ENCODE measurements at places on chromosomes 5 and 9.

DNA sequence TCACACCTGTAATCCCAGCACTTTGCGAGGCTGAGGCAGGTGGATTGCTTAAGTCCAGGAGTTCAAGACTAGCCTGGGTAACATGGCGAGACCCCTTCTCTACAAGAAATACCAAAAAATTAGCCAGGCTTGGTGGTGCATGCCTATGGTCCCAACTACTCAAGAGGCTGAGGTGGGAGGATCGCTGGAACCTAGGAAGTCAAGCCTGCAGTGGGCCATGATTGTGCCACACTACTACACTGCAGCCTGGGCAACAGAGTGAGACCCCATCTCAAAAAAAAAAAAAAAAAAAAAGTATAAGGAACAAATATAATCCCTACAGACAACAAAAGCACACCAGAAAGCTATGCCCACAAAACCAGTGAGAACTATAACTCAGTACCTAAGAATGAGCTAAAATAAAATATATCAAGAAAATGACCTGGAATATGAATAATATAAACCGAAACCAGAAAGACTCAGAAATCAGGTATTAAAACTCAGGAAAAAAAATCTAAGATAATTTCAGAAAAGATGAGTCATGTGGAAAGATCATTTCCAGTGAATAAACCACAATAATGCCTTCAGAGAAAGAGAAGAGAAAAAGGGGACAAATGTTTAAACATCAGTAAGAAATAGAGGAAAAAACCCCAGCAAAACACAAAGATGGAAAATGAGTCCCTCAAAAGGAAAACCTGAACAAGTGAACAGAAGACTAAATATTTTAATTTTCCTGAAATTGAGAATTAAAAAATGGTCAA lies 57.4 kb downstream of the GOLPH3 start:
- DNase-seq: no peak

DNA sequence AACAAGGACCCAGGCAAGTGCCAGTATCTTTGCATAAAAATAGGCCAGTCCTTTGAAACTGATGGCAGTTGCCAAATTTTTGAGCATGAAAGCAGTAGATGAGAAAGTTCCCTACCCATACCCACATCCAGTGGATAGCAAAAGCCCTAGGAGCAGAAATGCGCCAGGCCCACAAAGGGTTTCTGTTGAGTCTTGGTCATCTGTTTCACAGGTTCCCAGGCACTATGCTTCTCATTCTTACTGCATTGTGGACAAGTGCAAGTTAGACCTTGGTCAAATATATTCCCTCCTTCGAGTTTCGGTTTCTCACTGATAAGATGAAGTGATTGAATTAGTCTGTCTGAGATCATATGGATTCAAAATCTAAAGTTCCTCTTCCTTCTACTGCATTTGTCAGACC lies 152.3 kb downstream of the NR3C1 start:
- DNase-seq: no peak

GRCh38 chr9:111969622-111970021 lies 73.0 kb downstream of the UGCG start:
- DNase-seq: no peak

DNA sequence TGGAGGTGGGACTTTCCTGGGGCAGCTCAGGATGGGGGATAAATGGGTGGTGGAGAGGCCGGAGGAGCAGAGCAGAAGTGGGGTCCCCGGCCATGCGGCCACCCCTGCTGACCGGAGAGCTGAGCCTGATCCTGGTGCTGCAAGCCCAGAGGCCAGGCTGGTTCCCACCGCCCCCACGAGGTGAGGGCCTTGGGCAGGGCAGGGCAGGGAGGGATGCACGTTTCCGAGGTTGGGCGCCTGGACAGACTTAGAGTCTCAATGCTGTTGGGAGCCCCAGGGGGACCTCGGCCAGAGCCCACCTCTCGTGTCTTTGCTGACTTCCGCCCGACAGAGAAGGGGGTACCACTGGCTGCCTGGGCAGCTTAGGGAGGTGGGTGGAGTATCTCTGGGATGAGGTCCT lies 5.5 kb downstream of the OBP2A start:
- DNase-seq: no peak

- DNase-seq: no peak
Measured at GRCh38 chr5:1889321-1890065, 6.8 kb upstream of the IRX4 start.

DNA sequence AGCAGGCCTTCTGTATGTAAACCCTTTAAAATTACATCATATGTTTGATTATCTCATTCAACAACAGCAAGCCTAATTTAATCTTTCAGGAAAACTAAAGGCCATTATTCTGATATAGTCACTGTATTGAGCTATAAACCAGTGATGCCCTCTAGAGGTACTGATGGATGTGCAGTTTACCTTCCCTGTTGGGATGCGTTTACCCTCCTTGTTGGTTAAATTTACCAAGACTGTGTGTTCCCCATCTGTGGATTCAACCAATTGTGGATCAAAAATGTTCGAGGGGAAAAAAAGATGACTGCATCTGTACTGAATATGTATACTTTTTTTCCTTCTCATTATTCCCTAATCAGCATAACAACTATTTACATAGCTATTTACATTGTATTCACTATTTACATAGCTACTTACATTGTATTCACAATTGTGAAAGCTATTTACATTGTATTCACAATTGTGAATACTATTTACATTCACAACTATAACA lies 3.7 kb upstream of the BAAT start:
- DNase-seq: no peak

DNA sequence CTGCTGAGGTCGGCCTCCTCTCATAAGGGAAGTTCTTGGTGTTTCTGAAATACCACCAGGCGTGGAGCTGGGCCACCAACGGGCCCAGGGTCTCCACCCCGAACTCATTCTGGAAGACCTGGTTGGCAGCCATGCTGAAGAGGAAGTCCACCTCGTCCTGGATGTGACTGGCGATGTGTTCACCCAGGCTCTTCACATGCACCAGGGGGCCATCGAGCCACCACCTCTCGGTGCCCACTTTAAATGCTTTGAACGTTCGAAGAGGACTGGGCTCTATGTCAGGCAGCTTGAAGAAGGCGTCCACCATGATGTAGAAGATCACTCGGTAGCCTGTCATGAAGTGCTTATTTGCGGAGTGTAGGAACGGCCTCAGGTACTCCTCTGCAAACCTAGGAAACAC lies 15.1 kb downstream of the GLT6D1 start:
- no peak for DNase-seq

Data from activated CD4-positive, alpha-beta T cell treated with anti-CD3 and anti-CD28 coated beads, Interleukin-2, amount 50 U/mL, for 24 hours (primary cell).